HFFc6 (cell line): ENCODE measurements at places on chromosomes 1 and 21. TPM values are rescaled to one million over a fixed set of nuclear protein-coding genes. Genes with fewer than 3 reads are reported as not detected.
A peak's percentile ranks its signal among the peaks of the same experiment; 100 is the strongest.

GPR61 gene
- total RNA-seq: not detected in 3 replicates

UQCRHL gene
- 1.5 to 1.8 TPM (median 1.8 TPM) in 3 replicates for total RNA-seq

GRCh38 chr1:180793451-180793850, 119.2 kb upstream of the KIAA1614 start:
- no peak for DNase-seq

PWP2 gene
- 15.8 to 19.5 TPM (median 18.8 TPM) in 3 replicates for total RNA-seq

NUP210L gene
- total RNA-seq: 0.02 TPM in 1 of 3 replicates, not detected in the others

GRCh38 chr1:235093013-235093695, 35.5 kb downstream of the TOMM20 start:
- DNase-seq: peak; percentile 51

DNA sequence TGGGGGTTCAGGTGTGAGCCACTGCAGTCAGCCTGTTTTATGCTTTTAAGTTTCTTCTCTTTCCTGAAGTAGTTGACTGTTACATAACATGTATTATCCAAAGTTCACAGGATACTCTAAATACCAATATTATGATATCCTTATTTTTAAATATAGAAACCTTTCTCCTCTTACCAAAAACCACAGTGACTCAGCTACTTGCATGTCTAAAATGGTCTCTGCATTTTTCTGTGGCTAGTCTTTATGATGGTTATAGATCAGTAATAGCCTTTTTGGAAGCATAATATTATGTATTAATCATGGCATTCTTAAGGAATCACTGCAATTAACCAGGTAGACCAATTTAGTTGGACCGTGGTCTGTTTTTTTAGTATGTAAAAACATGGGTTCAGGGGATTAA, 210.8 kb upstream of the CACYBP start:
- DNase-seq: peak; percentile 88

DNA sequence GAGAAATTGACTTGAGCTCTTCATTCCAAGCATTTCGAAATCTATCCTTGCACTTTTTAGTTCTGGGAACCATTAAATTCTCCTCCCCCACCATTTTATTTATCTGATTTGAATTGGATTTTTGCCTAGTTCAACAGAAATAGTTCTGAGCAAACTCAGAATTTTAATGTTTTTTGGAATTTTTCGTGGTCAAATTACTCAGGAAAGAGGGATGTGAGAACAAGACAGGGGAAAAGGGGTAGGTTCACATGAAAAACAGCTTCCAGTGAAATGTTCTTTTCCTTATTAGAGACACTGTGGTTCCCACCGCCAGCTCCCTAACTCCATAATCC, 5.7 kb upstream of the ZNF697 start:
- peak; percentile 48 for DNase-seq

DNA sequence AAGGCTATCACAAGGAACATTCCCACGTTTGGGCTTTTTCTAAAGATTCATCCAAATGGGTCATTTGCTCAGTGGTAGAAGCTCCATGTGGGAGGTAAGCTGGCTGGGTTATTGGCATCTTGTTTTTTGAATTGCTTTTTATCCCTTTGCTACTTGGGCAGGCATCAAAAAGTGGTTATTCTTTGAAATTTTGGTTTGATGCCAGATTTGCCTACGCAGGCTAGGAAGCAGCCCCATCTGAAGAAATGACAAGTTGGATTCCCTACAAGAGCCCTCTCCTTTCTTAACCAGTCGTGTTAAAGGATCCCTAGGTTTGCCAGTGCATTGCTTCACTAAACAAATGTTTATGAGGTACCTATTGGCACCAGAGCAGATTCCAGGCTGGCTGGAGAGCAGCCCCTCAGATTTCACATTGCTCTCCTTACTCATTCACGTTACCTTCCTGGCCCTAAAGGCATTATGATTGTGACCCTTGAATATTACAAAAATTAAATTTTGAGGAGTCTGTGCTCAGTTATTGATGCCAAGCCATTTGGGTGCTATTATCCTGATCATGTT, 38.8 kb downstream of the ARID1A start:
- no peak for DNase-seq

GRCh38 chr1:32063261-32063681, 9.5 kb upstream of the TMEM39B start:
- peak; percentile 64 for DNase-seq

ELAPOR1 gene
- 0.55 to 1.5 TPM (median 1.2 TPM) in 3 replicates for total RNA-seq

DNA sequence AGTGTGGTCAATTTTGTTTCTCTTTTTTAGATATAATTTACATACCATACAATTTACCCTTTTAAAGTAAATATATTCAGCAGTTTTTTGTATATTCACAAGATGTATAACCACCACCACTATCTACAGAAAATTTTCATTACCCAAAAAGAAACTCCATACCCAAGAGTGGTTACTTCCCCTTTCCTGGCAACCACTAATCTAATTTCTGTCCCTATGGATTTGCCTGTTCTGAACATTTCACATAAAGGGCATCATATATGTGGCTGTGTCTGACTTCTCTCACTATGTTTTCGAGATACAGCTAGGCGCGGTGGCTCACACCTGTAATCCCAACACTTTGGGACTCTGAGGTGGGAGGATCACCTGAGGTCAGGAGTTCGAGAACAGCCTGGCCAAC, 13.6 kb downstream of the PACC1 start:
- DNase-seq: no peak

- DNase-seq: no peak
Observed at GRCh38 chr1:71698186-71698585, 584.2 kb downstream of the NEGR1 start.

DNA sequence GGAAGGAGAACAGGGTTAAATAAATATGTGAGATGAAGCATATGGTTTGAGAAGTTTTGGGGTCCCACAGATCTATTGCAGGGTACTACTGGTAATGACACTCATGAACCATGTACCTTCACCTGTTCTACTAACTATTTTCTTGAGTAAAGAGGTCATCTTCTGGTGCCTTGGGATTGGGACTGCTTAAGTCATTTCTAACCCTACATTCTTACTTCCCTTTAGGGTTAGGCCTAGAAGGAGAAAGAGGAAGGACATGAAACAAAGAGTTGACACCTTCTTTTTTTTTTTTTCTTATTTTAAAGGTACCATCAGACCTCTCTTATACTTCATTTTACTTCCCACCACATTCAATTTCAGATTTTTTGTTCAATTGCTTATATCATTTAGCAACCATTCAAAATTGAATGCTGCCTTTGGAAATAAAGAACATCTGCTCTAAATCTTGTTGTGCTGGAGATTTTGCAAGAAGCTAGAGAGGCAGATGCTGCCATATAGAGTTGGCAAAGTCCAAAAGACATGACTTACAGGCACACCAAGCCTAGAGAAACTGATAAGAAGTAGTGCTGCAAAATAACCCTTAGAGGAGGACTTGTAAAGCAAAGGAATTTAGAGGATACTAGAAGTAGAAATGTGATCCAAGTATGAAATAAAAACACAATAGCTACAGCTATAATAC, 374.4 kb upstream of the ST6GALNAC5 start:
- DNase-seq: no peak

DNA sequence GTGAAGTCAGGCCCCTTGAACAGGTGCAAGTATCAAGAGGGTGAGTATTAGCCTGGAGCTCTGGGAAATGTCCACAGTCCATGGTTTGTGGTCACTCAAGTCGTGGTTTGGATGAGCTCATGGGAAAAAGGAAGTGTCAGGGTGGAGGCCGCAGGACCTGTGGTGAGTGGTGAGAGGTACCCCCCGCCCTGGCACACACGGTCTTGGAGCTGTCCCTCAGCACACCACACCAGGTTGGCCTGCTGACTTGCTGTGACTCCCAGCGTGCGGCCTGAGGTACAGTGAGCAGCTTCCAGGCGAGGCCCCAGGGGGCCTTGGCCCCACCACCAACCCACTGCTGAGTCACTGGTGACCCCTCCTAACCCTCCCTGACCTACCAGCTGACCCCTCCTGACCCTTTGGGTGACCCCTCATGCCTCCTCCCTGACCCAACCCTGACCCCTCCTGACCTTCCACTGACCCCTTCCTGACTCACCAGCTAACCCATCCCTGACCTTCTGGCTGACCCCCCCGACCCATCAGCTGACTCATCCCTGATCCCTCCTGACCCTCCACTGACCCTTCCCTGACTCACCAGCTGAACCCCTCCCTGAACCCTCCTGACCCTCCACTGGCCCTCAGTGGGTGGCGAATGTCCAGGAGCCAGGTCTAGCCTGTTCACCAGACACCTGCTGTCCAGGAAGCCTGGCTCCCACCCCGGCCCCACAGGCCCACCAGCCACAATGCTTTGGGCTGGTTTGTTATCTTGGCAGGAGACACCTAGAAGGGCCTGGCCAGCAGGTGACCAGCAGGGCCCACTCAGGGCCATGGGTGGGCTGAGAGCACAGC, 34.8 kb upstream of the RNF187 start:
- no peak for DNase-seq

COPA gene
- 247 and 255 TPM in 2 replicates for total RNA-seq

DNA sequence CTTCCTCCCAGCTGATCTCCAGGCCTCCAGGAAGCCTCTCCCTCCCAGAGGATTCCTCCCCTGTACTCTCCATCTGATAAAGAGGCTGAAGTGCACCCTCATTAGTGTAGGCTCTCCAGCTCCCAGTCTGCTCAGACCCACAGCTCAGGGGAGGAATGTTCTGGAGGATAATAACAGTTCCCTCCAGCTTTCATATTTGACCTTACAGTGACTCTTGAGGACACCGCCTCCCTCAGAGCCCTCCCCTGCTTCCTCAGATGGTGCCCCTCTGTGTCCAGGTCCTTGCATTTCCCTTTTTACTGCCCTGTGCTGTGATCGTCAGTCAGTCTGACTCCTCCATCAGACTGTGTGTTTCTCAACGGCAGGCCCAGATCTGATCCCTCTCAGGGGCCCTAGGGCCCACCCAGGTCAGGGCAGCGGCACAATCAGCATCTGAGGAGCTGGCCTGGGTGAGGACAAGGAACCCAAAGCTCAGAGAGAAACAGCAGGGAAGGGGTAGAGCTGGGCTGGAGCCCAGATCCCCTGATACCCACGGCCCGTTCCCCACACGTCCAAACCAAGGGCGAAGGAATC, 1.1 kb upstream of the SHISAL2A start:
- DNase-seq: no peak

AMPD1 gene
- total RNA-seq: not detected in 3 replicates

DNA sequence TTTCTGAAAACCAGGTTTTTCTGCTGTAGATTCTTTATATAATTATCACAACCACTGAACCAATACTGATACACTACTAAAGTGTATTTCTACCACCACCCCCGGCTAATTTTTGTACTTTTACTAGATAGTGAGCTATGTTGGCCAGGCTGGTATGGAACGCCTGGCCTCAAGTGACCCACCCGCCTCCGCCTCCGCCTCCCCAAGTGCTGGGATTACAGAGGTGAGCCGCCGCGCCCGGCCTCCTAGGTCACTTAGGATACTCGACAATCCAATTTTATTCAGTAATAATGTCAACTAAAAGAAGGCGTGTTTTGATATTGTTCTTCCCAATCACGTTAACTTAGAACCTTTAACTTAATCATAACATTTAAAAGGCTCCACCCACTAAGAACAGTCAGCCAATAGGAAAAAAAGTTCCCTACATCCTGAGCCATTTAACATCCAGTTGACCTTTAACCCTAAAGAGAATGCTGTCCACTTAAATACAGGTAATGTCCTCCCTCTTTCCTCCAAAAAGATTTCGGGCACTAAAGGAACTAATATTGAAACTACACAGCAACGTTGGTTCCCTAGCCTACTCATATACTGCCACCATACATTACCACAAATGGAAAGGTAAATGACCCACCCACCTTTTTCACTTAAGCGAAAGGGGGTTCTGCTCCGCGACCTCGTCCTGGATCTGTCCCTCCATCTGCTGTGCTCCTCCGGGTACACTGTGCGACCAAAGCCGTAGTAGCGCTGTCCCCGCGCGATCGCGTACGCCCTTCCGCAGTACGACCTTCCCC, 1.2 kb downstream of the RSRP1 start:
- DNase-seq: peak; percentile 39

DNA sequence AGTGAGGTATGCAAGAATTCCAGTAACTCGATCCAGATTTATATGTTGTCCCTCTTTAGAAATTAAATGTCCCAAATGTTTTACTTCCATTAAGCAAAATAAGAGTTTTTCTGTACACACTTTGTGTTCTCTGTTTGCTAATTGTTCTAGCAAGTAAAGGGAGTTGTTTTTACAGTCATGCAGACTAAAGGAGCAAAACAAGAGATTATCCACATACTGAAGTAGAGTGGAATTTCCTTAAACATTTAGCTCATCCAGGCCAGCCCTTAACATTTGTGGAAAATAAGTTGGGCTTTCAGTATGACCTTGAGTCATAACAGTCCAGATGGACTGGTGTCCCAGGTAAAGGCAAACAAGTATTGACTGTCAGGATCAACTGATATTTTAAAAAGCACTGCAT, 44.1 kb upstream of the TINAGL1 start:
- no peak for DNase-seq

DNA sequence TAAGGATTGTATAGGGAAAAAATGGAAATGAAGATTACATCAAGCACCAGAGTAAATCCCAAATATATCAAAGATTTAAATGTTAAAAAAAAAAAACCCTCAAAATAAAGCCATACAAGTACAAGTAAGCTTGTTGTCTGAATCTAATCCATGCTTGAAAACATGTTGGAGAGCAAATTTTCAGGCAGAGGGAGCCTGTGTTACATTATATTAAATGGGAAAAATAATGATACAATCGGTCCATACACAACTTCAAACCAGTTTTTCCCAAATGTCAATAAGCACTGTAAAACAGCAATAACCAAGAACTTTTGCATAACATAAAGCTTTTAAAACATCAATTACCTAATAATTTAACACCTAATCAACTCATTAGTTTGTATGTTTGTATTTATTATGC, 949.4 kb upstream of the ADGRL4 start:
- no peak for DNase-seq

SLC26A9 gene
- not detected in 3 replicates for total RNA-seq

DNA sequence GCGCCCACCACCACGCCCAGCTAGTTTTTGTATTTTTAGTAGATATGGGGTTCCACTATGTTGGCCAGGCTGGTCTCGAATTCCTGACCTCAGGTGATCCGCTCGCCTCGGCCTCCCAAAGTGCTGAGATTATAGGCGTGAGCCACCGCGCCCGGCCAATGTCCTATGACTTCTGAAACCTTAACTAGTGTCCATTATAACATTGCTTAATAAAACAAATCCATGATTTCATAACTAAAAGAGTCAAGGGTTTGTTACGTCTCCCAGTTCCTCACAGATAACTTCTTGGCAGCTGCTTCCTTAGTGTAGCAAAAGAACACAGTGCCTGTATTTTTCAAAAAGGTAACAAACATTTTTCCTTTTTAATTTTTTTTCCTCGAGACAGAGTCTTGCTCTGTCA, 53.6 kb downstream of the FBXO42 start:
- DNase-seq: no peak
